Activated CD4-positive, alpha-beta T cell treated with anti-CD3 and anti-CD28 coated beads for 24 hours (primary cell): ENCODE measurements at places on chromosomes 1 and 21.

DNA sequence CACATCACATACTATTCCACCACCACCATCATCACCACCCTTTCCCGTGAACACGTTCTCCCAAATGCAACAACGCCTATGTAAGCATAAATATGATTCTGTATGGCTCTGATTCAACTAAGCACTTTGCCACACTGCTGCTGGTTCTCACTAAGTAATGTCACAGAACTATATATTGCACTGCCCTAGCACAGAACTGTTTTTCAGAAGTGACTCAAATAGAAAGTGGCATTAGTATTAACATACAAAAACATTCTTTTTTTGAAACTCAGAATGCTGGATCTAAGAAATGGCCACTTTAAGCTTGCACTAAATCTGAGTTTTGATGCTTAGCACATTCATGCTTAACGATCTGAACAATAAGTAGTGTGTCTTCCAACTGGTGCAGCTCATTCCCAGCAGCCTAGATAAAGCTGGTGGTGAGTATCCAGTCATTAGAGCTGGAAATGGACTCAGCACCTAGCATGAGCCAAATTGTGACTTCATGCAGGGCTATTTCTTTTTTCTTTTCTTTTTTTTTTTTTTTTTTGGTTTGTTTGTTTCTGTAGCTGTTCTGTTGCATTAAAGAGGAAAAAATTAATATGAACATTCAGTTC is 46.2 kb upstream of the ZC3H11B start:
- no peak for DNase-seq

DNA sequence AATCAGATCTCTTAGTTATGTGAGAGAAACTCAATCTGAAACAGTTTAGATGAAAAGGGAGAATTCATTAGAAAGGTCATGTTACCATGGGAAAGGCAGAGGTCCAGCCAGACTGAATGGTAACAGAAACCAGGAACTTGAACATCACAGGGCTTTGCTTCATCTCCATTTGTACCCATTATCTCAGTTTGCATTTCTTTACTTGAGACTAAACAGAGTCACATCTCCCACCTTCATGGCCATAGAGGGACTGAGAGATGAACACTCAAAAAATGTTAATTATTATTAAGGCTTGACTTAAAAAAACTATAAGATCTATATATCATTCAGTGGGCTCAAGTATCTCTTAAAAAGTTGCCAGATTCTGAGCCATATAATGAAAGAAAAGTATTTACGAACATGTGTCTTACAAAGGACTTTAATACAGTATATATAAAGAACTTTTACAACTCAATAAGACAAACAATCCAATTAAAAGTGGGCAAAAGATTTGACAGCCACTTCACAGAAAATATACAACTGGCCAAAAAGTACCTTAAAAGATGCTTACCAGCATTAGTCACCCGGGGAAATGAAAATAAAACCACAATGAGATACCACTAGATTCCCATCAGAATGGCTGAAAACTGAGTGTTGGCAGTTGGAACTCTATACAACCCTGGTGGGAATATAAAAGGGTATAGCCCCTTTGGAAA is 13.2 kb downstream of the KYAT3 start:
- no peak for DNase-seq

GRCh38 chr1:175443332-175443731 is 250.8 kb upstream of the KIAA0040 start:
- DNase-seq, result no peak

- DNase-seq, result no peak
Measured at GRCh38 chr1:71054281-71054731, 6.7 kb upstream of the PTGER3 start.

DNA sequence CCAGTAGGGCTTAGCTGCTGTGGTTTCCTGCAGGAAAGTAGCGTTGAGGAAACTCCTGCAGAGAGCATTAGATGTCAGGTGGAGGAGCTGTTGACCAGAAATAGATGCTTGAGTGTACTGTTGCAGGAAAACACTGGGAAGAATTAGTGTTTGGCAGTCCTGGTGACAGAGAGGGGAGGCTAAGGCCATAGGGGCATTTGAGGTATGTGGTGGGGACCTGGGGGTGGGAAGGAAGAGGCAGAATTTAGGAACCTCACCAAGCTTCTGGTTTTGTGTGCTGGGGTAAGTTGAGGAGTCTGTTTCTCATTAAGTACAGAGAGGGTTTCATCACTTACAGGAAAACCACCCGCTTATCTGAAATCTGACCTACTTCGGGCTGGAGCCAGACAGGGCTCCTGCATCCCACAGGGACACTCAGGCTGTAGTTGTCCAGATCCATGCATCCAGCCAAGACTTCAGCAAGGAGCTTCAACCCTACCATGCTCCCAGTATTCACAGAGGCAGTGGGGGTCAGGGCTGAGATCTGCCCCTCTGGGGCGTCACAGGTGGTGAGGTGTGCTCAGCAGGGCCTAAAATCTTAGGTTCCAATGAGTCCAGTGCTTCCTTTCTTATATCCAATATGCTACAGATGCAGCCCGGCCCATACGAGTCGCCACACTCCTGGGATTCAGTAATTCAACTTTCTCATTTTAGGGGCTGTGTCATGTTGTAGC is 15.1 kb downstream of the SH2D2A start:
- no peak for DNase-seq

- DNase-seq, result no peak
Measured at GRCh38 chr21:36511484-36512220, 31.7 kb upstream of the CLDN14 start.

GRCh38 chr1:153532181-153532580 is 3.6 kb downstream of the S100A6 start:
- no peak for DNase-seq
